NCI-H2171 (cell line): ENCODE measurements at places on chromosomes 5 and 9.

DNA sequence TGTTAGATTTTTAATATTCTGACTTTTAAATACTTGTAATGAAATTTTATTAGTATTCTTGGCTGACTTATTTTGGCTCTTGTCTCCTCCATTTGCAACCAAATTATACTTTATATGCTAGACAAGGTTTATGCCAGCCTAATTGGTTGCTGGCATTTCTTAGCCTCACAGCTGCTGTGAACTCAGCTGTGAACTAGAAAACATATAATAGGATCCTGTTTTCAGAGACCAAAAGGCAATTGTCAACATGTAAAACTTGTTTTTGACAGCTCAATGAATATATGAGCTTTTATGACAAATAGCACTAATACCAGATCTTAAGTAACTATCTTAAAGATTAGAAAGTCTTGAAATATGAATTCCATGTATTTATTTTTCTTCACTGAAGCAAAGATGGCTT lies 25.9 kb downstream of the KIF2A start:
- no peak for DNase-seq

DNA sequence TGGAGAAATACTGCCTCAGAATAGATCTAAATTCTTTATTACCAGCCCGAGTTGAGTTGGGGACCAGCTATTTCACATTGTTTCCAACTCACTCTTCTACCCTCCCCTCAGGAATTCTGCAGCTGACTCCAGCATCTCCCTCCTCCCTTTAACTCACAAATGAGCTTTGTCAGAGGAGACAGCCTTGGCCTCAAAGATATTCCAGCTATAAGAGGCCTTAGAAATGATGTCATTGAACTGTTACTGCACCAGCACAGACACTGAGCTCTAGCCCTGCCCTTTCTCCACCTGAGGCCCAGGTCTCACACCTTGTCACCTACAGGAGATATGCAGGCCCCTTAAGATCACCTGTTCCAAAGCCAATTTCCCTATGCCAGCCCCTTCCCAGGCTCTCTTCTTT lies 78.4 kb upstream of the ATP10B start:
- no peak for DNase-seq

DNA sequence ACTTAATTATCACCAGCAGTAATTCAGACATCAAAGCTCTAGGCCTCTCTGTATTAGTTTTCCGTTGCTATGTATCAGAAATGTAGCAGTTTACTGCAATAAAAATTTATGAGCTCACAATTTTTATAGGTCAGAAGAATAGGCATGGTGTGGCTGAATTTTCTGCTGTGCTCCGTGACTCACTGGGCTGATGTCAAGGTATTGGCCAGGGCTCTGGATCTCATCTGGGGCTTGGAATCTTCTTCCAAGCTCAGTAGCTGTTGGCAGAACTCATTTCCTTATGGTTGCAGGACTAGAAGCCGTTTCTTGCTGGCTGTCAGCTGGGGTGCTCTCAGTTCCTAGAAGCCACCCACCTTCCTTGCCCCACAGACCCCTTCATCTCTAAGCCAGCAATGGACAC lies 66.3 kb downstream of the PSAT1 start:
- DNase-seq = no peak

GRCh38 chr5:74136276-74136825 lies 504.2 kb downstream of the ENC1 start:
- peak; percentile 18 for DNase-seq

DNA sequence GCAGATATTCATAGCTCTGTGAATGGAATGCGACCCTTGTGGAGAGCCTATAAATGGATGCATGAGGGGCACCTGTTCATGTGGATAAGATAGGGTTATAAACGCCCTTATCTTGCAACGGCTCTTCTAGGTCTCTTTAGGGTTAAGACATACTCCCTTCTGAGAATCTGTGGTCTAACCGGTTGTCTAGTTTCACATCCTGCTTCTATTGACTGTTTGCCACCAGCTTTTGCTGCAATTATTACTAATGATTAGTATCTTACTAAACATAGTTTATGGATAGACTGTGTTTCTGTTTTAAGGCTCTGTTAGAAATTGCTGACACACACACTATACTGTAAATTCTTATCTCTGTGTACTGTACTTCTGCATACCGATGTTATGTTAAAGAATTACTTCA lies 198.9 kb upstream of the CYLC2 start:
- no peak for DNase-seq
